ENCODE measurements at places on chromosomes 11 and 22. TPM values are rescaled to one million over a fixed set of nuclear protein-coding genes. Genes with fewer than 3 reads are reported as not detected.

DNA sequence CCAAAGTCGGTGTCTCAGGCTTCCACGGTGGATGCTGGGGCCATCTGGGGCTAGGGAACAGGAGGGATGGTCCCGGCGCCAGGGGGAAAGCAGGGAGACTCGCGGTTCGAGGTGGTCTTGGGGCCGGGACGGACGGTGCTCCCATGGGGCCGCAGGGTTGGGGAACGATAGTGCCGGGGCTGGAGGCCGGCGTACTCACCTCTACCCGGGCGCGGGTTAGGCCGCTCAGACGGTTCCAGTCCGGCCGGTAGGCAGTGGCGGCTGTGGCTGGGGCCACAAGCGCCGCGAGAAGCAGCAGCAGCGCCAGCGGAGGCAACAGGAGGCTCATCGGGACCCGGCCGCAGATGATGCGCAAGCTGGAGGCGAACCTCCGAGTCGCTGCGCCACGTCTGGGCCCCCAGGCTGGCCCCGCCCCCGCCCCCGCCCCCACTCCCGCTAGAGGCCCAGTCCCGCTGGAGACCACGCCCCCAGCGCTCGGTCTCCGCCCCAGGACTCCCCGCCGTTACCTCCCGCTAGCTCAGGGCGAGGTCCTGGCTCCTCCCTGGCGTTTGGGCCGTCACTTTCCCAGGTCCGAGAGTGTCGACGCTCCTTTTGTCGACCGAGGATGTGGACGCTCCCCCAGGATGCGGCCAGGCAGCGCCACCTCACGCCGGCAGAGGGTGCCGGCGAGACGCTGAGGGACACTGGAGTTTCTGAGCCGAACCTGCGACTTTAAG lies at the start of gene SELENOM:
Gene SELENOM (minus strand): TSS at position 391 of the 716 bp plus-strand sequence. CDS start 63 bp downstream, at position 328.
- peak within 1 kb of the TSS; percentile 79 for H3K4me3 ChIP-seq
- peaks cover 15% of the 10 kb centered on the region for H3K4me1 ChIP-seq
- H3K36me3 ChIP-seq = no peaks in the 10 kb centered on the region
- peak within 1 kb of the TSS; percentile 1 for H3K27ac ChIP-seq
- no peaks in the 10 kb centered on the region for H3K27me3 ChIP-seq

DNA sequence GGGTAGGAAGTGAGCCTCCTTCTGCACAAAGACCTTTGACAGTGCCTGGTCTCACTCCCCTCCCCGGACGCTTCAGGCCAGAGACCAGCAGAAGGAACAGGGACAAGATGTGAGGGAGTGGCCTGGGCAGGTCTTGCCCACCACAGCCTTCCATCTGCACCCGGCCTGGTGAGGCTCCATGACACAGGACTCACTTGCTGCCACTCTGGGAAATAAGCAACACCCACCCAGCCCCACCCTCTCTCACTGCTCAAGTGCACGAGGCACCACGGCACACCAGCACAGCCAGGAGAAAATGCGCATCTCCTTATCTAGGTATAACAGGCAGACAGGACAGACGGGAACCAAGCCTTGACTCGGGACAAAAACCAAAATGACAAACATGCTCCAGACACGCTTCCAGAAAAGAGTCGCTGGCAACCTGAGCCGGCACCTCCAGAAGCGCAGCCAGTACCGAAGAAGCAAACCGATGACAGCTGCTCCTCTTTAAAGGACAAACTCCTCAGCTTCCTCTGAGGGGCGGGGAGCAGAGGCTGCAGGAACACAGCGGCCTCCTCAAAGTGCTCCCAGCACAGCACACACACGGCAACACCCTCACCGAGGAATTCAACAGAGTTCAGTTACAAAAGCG lies 41.7 kb downstream of the BRD1 start:
- H3K4me1 ChIP-seq = peaks cover 63% of the 10 kb centered on the region
- no peak overlapping the region for H3K4me3 ChIP-seq
- no peak overlapping the region for H3K27ac ChIP-seq
- H3K36me3 ChIP-seq = peaks cover 60% of the 10 kb centered on the region
- H3K27me3 ChIP-seq = no peaks in the 10 kb centered on the region
- DNase-seq = no peak

GRCh38 chr11:65136515-65137096 lies 2.3 kb upstream of the SYVN1 start:
- H3K4me3 ChIP-seq = peak overlapping the region; percentile 65
- peaks cover 17% of the 10 kb centered on the region for H3K36me3 ChIP-seq
- no peak for DNase-seq

- no peaks in the 10 kb centered on the region for H3K4me1 ChIP-seq
- H3K4me3 ChIP-seq = no peak overlapping the region
- no peak overlapping the region for H3K27ac ChIP-seq
- no peak for DNase-seq
- H3K36me3 ChIP-seq = no peaks in the 10 kb centered on the region
These were observed 31.3 kb upstream of the MYOD1 start for GRCh38 chr11:17687946-17688670.

Gene PLAAT2
- total RNA-seq = not detected

Data from activated CD4-positive, alpha-beta memory T cell treated with anti-CD3 and anti-CD28 coated beads, Interleukin-2, amount 10 ng/mL, durations not matched to agents 7 days and 5 days (primary cell).